ENCODE measurements at places on chromosomes 4 and X.

DNA sequence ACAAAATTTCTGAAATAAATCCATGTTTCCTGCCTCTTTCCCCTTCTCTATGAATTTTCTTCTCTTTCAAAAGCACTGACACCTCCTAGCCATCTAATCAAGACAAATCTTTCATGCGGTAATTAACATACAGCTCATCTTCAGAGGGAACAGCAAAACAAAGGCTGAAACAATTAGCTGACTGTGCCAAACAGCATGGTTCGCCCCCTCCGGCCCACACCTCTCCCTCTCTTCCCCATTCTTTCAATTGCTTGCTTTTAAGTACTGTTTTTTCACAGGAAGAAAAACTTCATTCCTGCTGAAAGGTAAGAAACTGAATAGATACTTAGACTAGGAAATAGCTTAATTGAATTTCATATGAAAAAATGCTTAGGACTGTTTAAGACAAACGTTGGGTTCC lies 291.1 kb upstream of the NOCT start:
- DNase-seq, result no peak

DNA sequence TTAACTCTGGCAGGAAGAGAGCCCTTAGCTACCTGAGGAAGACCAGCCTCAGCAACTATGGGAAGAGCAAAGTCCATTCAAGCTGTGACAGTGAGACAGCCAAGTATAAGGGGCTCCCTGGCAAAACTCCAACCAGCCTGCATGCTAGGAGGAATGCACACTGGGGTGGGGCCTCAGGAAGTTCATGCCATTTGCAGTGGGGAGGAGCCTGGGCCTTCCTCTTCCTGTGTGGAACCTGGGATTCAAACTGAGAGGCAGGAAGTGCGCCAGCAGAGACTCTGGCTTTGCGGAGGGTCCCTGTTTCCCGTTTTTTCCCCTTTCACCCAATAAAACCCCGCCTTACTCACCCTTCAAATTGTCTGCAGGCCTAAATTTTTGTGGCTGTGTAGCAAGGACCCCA lies 33.0 kb downstream of the TFDP3 start:
- no peak for DNase-seq

DNA sequence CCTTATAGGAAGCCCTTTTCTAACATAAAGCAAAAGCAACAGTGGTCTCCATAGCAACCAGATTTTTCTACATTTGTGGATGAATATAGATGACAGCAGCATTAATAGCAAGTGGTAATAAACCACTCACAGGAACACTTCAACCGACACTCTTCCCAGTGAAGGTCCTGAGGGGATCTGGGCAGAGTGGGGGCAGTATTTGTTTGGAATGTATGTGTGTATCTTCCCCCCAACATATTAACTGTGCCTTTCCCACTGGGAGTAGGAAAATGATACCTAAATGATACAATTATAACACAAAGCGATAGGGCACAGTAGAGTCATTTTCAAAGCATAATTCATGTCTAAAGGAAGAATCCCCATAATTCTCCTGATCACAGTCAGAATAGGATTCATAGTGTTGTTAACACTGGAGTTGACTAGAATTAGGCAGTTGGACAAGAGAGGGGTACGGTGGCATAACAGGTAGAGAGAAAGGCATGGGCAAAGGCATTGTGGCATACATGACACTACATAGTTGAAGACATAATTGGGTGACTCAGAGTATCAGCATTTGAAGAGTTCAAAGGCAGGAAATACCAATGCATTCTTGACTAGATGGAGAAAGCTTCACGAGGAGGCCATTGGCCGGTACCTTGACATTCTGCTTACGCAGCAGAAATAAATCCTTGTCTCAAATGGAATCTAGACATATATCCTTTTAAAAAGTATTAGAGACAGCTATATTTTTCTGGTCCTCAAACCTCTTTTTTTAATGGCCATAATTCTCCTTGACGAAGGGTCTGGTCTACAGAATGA lies 15.2 kb downstream of the CAPN6 start:
- DNase-seq, result no peak

DNA sequence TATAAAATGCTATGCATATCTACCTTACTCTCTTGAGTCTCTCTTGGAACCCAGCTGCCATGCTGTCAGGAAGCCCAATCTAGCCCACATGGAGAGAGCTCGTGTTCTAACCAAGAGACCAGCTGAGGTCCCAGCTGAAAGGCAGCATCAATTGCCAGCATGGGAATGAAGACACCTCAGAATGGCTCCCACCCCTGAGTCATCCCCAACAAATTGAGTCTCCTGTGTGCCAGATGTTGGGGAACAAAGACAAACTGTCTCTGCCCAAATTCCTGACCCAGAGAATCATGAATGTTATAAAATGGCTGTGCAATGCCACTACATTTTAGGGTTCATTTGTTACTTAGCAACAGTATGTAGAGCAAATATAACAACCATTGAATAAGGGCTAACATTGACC lies 105.2 kb upstream of the STX18 start:
- no peak for DNase-seq

DNA sequence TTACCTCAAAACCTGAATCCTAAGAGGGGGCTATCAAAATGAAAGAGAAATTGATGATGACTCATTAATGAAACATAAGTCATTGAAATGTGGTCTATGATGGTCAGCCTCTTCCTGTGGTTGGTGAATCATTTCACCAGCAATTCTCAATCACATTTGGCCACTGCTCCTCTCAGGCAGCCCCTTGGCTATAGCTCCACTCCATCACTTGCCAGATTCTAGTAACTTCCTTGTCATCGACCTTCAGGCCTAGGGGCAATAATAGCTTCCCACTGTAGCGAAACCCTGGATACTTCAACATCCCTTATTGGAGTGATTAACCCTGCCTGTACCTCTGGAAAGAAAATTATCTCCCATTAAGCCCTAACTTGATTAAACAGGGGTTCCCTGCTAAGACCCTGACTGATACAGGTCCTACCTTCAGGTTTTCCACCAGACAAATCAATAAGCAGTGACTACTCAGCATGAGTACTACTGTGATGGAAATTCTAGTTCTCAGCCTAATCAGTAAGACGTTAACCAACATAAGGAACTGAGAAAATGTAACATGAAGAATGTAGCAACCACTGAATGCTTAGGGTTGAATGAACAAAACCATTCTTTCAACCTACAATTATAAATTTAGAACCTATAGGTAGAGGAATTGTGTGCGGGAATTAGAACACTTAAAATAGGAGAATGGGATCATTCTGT lies 30.4 kb downstream of the ADH7 start:
- DNase-seq, result peak; percentile 42

DNA sequence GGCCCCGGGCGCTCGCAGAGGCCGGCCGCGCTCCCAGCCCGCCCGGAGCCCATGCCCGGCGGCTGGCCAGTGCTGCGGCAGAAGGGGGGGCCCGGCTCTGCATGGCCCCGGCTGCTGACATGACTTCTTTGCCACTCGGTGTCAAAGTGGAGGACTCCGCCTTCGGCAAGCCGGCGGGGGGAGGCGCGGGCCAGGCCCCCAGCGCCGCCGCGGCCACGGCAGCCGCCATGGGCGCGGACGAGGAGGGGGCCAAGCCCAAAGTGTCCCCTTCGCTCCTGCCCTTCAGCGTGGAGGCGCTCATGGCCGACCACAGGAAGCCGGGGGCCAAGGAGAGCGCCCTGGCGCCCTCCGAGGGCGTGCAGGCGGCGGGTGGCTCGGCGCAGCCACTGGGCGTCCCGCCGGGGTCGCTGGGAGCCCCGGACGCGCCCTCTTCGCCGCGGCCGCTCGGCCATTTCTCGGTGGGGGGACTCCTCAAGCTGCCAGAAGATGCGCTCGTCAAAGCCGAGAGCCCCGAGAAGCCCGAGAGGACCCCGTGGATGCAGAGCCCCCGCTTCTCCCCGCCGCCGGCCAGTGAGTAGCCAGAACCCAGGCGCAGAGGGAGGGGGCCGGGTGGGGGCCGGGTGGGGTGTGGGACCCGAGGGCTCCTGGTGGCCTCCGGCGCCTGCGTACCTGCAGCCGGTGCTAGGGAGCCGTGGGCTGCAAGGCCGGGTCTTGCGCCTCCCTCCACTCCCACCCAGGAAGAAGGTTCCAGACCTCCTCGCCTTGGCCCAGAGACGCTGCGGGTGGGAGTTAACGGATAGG lies 534 bp downstream of the MSX1 start:
- no peak for DNase-seq

DNA sequence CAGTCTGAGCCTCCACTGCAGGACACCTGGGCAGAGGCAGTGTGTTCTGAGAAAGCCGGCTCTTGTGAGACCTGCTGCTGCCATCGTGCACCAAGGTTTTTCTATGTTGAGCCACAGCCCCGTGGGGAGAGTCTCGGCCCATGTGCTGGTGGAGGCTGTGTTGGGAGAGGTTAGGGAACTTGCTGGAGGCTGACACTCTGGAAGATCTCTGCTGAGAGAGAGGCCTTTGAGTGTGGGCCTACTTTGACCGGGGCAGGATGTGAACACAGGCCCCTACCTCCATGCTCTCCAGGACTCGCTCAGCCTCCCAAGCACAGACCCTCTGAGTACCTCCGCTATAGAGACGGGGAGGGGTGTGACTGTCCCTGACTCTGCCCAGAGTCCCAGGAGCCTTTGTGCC lies 1.3 kb upstream of the S100P start:
- DNase-seq, result no peak

DNA sequence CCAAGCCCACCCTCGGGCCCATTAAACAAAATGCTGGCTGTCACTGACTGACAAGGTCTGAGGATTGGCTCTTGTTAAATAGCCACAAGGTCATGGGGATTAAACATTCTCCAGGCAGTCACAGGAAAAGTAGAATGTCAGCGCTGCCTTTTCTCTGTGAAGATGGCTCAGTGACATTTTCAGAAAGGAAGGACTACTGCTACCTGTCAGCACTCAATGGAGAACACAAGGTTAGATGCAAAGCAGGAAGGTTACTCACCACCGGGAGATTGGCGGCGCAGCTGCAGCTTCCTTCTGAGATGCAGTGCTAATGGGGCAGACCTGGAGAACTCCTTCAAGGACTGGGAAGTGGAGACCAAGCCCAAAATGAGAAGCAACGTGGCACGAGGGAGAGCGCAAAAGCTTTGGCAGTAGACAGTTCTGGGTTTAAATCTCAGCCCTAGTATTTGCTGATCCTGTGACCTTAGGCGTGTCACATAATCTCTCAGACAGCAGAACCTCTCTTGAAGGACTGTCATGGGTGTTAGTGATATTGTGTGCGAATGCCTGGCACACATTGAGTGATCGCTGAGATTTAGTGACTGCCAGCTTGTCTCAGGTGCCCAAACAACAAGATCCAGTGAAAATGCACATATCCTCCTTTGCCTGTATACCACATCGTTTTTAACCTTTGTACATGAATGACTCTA lies 213.1 kb upstream of the BOD1L1 start:
- DNase-seq, result no peak

DNA sequence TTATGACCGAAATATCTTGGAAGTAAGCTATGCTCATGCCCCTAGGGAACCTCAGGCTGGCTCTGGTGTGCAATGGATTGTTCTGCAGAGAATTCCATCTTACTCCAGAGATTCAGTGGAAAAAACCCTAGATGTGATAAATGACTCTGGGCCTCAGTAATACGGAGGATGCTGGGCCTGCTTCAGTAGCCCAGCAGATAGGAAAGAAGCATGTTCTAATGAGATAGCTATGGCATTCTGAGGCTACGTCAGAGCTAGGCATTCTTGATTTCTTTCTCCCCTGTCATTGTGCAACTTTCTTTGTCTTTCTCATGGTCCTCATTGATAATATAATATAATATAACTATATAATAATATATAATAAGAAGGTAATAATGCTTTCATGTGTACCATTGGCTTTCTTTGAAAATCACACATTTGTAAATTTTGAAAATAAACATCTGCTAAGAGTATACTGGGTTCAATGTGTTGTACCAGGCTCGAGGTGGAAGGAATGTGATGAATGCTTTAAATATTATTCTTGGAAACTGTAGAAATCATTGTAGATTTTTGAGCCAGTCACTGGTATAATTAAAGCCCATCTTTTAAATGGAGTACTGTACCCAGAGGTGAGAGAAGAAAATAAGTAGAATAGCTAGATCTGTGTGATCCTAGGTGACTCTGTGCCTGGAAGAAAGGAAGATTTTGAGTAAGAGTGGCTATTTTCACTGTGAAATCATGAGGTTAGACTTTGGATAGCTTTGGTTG lies 152.0 kb downstream of the IL15 start:
- DNase-seq, result no peak

- no peak for DNase-seq
These were observed 70.9 kb upstream of the MSX1 start for GRCh38 chr4:4788573-4788972.

DNA sequence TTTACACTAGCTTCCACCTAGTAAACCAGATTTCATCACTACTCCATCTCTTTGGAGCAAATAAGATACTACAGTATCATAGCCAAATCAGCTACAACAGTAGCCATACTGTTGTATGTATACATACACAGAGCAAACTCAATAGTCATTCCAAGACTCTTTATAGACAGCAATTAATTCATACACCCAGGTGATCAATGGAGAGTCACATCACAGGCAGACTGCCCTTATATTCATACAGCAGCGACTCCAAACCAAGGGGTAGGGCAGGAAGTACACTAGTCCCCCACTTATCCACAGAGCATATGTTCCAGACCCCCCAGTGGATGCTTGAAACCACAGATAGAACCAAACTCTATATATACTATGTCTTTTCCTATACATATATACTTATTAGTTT lies 76.6 kb downstream of the FBXW7 start:
- DNase-seq, result no peak

DNA sequence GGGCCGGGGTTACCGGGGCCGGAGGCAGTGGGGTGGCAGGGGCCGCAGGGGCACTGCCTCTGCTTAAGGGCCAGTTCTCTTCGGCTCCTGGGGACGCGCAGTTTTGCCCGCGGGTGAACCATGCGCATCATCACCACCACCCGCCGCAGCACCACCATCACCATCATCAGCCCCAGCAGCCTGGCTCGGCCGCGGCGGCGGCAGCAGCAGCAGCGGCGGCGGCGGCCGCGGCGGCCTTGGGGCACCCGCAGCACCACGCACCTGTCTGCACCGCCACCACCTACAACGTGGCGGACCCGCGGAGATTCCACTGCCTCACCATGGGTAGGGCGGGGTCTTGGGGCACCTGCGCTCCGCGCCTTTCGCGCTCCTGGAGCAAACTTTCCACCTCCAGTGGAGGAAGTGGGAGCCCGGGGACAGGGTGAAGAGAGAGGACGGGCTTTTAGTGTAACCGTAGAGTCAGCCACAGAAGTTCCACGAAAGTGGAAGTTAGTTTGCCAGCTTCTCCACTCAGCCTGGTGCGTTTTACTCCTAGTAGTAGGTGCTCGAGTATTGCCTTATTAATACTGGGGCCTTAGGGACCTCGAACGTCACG lies 729 bp downstream of the GSX2 start:
- peak; percentile 33 for DNase-seq

GRCh38 chr4:141081921-141082395 lies 51.3 kb downstream of the RNF150 start:
- no peak for DNase-seq

GRCh38 chrX:48958635-48959094 lies 1.3 kb upstream of the OTUD5 start:
- no peak for DNase-seq

Measured in GM10248 (cell line).